ENCODE measurements at places on chromosomes 1 and 21. TPM values are rescaled to one million over a fixed set of nuclear protein-coding genes. Genes with fewer than 3 reads are reported as not detected.

The MXRA8 gene
- 684 TPM for total RNA-seq

The NHLH1 gene
- 0.12 TPM for total RNA-seq

The RNU1-4 gene
- under 0.01 TPM for total RNA-seq

The THEM5 gene
- not detected for total RNA-seq

The AMPD1 gene
- not detected for total RNA-seq

The S100B gene
- 1.5 TPM for total RNA-seq

The CYP4Z1 gene
- not detected for total RNA-seq

The RAB25 gene
- not detected for total RNA-seq
